Activated T-helper 1 cell treated with anti-CD3 and anti-CD28 coated beads, Interleukin-12 subunit alpha, Interleukin-12 subunit beta, Interleukin-2, Interleukin-4 antibody, amounts not matched to agents 30 ng/mL and 10 ng/mL and 1 ng/mL, durations not matched to agents 14 hours and 24 hours and 36 hours (primary cell): ENCODE measurements at places on chromosomes 4 and X.

GRCh38 chrX:153411988-153412574 is 809 bp downstream of the ZFP92 start:
- no peaks in the 10 kb centered on the region for H3K4me1 ChIP-seq
- H3K27ac ChIP-seq, result peak overlapping the region; percentile 44
- H3K36me3 ChIP-seq, result no peaks in the 10 kb centered on the region
- peak overlapping the region; percentile 77 for H3K4me3 ChIP-seq

- H3K4me3 ChIP-seq, result peak overlapping the region; percentile 20
- H3K36me3 ChIP-seq, result peaks cover 2% of the 10 kb centered on the region
- H3K27ac ChIP-seq, result no peak overlapping the region
- H3K27me3 ChIP-seq, result no peaks in the 10 kb centered on the region
- DNase-seq, result no peak
These were observed 25.4 kb upstream of the VSIG1 start for GRCh38 chrX:108019382-108019875.

DNA sequence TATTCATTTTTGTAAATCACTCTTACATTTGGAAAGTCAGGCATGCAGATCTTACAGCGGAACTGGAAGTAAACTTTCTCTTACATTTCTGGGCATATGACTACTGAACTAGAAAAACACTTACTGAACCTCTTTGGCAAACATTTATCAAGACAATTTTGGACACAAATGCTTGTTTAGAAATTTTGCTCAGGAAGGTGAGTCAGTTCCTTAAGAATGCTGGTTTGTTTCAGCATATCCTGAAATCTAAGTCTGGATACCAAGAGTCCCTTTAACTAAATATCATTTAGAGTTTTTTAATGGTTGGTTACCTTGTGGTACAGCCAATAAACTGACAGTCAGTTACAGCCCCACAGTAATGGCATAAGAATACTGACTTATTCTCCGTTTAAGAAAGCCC is 15.0 kb downstream of the SHISA3 start:
- H3K27ac ChIP-seq, result no peak overlapping the region
- H3K36me3 ChIP-seq, result peaks cover 2% of the 10 kb centered on the region
- no peaks in the 10 kb centered on the region for H3K4me1 ChIP-seq
- DNase-seq, result no peak

- no peak for DNase-seq
- H3K27ac ChIP-seq, result no peak overlapping the region
- no peaks in the 10 kb centered on the region for H3K4me1 ChIP-seq
- no peaks in the 10 kb centered on the region for H3K27me3 ChIP-seq
- no peak overlapping the region for H3K4me3 ChIP-seq
- no peaks in the 10 kb centered on the region for H3K36me3 ChIP-seq
These were observed 539.8 kb upstream of the SLIT2 start for GRCh38 chr4:19711871-19712270.

GRCh38 chrX:118988911-118989310 is 14.5 kb downstream of the LONRF3 start:
- no peak overlapping the region for H3K4me3 ChIP-seq
- no peaks in the 10 kb centered on the region for H3K27me3 ChIP-seq
- H3K27ac ChIP-seq, result no peak overlapping the region
- DNase-seq, result no peak
- no peaks in the 10 kb centered on the region for H3K36me3 ChIP-seq

DNA sequence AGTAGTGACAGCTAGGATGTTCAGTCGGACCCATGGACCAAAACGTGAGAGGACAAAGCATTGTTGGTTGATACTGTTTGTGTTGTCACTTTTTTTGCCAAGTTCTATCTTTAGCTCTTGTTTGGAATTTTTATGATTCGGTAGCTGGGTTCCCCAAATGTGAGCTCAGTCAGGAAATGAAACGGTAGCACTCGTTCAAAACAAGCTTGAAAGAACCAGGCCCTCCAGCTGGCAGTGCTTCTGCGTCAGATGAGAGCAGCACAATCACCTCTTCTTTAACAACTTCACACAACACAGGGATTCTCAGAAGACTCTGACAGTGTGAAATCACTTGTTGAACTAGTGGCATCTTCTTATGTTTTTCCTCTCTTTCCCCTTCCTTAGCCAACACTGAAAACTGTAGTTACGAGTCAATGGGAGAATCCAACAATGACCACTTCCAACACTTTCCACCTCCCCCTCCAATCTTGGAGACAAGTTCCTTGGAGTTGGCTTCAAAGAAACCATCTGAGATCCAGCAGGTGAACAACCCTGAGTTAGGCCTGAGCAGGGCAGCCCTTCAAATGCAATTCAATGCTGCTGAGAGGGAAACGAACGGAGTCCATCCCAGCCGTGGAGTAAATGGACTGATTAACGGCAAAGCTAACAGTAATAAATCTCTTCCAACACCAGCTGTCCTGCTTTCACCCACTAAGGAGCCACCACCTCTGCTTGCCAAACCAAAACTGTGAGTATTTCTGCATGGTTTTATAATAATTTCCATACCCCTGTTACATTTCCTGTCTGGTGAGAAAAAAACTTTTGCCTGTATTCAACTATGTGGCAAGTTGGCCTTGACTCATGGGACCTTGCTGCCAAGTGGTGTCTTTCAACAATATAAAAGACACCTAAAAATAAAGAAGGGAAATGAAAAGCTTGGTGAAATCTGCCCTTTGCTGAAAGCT is 214.6 kb downstream of the PALLD start:
- no peaks in the 10 kb centered on the region for H3K36me3 ChIP-seq
- H3K27ac ChIP-seq, result peak overlapping the region; percentile 21
- peaks cover 13% of the 10 kb centered on the region for H3K4me1 ChIP-seq
- peaks cover 4% of the 10 kb centered on the region for H3K27me3 ChIP-seq
- DNase-seq, result no peak
- no peak overlapping the region for H3K4me3 ChIP-seq

GRCh38 chr4:177489471-177490246 is 47.4 kb upstream of the AGA start:
- H3K4me1 ChIP-seq, result peaks cover under 1% of the 10 kb centered on the region
- H3K36me3 ChIP-seq, result no peaks in the 10 kb centered on the region
- DNase-seq, result no peak
- peaks cover 2% of the 10 kb centered on the region for H3K27me3 ChIP-seq

DNA sequence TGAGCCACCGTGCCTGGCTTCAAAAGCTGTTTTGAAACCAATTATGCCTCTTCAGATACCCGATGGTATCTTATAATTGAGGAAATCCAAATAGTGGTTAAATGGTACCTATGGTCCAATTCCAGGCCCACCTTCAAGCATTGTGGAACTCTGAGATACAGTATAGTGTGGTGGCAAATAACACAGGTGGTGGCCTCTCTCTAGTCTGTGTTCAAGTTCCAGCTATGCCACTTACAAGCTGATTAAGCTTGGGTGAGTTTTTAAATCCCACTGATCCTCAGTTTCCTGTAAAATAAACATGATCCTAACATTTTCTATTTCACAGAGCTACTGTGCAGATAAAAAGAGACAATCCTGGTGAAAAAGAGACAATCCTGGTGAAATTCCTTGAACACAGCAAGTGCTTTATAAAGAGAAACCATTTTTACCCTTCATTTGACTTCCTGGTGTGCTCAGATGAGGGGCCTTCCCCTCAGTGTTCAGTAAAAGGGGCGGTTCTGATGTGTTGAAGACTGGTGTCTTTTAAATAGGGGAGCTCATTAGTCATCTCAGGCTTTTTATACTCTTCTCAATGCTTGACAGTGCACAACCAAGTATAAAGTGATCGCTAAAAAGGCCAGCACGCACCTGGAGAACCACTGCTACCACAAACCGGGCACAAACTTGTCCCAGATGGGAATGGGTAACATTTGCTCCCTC is 30.8 kb upstream of the CD40LG start:
- peak overlapping the region; percentile 85 for H3K27ac ChIP-seq
- DNase-seq, result no peak
- H3K4me1 ChIP-seq, result peaks cover 53% of the 10 kb centered on the region
- peak overlapping the region; percentile 47 for H3K4me3 ChIP-seq
- H3K36me3 ChIP-seq, result no peaks in the 10 kb centered on the region

DNA sequence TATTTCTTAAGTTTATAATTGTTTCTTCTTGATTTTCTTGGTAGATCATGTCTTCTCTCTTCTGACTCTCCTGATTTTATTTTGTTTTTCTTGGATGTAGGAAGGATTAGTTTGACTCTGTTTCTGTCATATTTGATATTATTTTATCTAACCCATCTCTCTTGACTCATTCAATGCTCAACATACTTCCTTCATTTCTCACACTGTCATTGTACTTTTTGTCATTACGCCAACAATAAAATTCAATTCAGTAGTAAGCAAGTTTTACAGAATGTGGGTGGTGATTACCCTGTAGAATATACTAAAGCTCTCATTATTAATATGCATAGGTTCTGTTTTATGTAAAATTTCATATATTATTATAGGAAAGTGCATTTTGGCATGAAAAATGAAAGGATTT is 1303.0 kb upstream of the AGA start:
- H3K27me3 ChIP-seq, result no peaks in the 10 kb centered on the region
- no peak overlapping the region for H3K27ac ChIP-seq
- H3K4me1 ChIP-seq, result no peaks in the 10 kb centered on the region
- no peaks in the 10 kb centered on the region for H3K36me3 ChIP-seq

- no peak overlapping the region for H3K27ac ChIP-seq
- DNase-seq, result no peak
- no peaks in the 10 kb centered on the region for H3K4me1 ChIP-seq
- no peaks in the 10 kb centered on the region for H3K36me3 ChIP-seq
These were observed 99.0 kb upstream of the SPANXC start for GRCh38 chrX:141341341-141341740.

- DNase-seq, result no peak
- H3K27ac ChIP-seq, result no peak overlapping the region
- no peaks in the 10 kb centered on the region for H3K27me3 ChIP-seq
- H3K36me3 ChIP-seq, result no peaks in the 10 kb centered on the region
These were observed 24.6 kb downstream of the UGT2B7 start for GRCh38 chr4:69120870-69121269.

- H3K4me3 ChIP-seq, result no peak overlapping the region
- no peak overlapping the region for H3K27ac ChIP-seq
- H3K27me3 ChIP-seq, result no peaks in the 10 kb centered on the region
These were observed 130.8 kb downstream of the ZAR1 start for GRCh38 chr4:48620831-48621230.

DNA sequence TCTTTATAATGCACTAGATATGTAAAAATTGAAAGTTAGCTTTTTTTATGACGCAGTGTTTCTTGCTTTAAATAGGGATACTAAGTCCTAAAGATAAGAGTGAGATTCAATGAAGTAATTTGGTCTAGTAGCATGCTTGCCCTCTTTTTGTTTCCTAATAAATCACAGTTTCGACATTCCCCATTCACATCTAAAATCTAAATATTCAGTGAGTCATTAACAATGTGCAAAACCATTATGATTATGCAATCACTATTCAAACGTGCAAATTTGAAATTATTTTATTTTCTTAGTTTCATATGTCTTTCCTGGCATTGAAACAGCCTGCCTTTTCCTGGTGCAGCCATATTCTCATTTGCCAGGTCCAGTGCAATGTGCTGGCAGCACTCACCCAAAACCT is 1350.5 kb upstream of the PABPC4L start:
- DNase-seq, result no peak
- no peaks in the 10 kb centered on the region for H3K36me3 ChIP-seq
- H3K4me3 ChIP-seq, result no peak overlapping the region
- no peaks in the 10 kb centered on the region for H3K27me3 ChIP-seq
- no peak overlapping the region for H3K27ac ChIP-seq

DNA sequence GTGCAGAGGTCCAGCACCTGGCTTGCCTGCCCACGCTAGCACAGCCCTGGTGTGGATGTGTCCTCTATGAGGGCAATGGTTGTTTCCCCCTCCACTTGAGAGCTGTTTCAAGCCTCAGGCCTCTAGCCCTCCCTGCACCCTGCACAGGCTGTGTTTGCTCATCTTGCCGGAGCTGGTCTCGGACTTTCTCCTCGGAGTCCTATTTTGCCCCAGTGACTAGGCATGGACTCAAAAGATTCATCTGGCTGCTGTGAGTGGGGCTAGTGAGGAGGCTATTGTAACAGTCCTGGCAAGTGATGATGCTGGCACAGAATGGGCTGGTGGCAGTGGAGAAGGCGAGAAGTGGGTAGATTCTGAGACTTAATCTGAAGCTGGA is 5.8 kb downstream of the FOXP3 start:
- H3K4me3 ChIP-seq, result no peak overlapping the region
- H3K4me1 ChIP-seq, result peaks cover 21% of the 10 kb centered on the region
- H3K27ac ChIP-seq, result peak overlapping the region; percentile 69
- H3K27me3 ChIP-seq, result no peaks in the 10 kb centered on the region
- peaks cover 7% of the 10 kb centered on the region for H3K36me3 ChIP-seq
- DNase-seq, result no peak

DNA sequence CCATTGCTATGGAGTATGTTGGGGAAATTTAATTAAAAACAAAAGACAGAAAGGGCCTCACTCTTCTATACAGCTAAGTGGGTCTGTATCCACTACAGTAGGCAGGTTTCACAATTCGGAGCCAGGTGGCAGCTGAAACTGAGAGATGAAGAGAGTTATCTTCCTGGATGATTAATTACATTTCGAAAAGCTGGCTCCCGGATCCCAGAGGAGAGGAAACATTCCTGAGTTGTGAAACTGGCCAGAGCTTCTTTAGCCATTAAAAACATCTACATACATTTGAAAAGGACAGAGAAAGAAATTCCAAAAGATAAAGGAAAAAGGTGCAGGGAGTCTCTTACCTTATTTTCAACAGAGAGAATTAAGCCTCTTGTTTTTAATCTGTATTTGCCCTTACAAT is 15.5 kb upstream of the PDZD4 start:
- no peaks in the 10 kb centered on the region for H3K4me1 ChIP-seq
- peaks cover 27% of the 10 kb centered on the region for H3K27me3 ChIP-seq
- no peaks in the 10 kb centered on the region for H3K36me3 ChIP-seq
- H3K27ac ChIP-seq, result no peak overlapping the region
- H3K4me3 ChIP-seq, result no peak overlapping the region

DNA sequence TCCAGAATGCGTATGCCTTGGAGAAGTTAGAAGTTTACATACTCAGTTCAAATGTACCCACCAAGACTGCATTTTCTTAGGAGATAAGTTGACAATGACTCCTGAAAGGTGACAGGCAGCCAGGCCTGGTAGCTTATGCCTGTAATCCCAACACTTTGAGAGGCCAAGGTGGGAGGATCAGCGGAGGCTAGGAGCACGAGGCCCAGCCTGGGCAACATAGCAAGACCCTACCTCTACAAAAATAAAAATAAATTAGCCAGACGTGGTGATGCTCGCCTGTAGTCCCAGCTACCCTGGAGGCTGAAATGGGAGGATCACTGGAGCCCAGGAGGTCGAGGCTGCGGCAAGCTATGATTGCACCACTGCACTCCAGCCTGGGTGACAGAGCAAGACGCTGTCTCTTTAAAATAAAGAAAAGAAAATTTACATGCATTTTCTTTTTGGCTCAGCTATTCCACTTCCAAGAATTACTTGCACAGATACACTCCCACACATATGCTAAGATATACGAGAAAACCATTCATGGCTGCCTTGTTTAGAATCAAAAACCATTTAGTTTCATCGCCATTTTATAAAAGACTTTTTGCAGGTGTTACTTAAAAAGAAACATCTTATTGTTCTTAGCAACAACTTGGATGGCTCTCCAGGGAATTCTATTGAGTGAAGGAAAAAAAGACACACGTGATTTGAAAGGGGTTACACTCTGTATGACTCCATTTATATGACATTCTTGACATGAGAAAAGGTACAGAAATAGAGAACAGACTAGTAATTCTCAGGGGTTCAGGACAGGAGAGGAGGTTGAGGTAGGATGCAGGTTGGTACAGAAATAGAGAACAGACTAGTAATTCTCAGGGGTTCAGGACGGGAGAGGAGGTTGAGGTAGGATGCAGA is 66.3 kb downstream of the DHRSX start:
- H3K4me1 ChIP-seq, result no peaks in the 10 kb centered on the region
- DNase-seq, result no peak
- no peak overlapping the region for H3K27ac ChIP-seq
- peaks cover 21% of the 10 kb centered on the region for H3K36me3 ChIP-seq
- no peak overlapping the region for H3K4me3 ChIP-seq
- no peaks in the 10 kb centered on the region for H3K27me3 ChIP-seq

GRCh38 chr4:80461412-80461811 is 125.9 kb downstream of the CFAP299 start:
- peaks cover 8% of the 10 kb centered on the region for H3K4me1 ChIP-seq
- H3K36me3 ChIP-seq, result peaks cover 2% of the 10 kb centered on the region
- DNase-seq, result no peak
